Fibroblast of skin of left biceps (primary cell): ENCODE measurements at places on chromosomes 7 and 10.

DNA sequence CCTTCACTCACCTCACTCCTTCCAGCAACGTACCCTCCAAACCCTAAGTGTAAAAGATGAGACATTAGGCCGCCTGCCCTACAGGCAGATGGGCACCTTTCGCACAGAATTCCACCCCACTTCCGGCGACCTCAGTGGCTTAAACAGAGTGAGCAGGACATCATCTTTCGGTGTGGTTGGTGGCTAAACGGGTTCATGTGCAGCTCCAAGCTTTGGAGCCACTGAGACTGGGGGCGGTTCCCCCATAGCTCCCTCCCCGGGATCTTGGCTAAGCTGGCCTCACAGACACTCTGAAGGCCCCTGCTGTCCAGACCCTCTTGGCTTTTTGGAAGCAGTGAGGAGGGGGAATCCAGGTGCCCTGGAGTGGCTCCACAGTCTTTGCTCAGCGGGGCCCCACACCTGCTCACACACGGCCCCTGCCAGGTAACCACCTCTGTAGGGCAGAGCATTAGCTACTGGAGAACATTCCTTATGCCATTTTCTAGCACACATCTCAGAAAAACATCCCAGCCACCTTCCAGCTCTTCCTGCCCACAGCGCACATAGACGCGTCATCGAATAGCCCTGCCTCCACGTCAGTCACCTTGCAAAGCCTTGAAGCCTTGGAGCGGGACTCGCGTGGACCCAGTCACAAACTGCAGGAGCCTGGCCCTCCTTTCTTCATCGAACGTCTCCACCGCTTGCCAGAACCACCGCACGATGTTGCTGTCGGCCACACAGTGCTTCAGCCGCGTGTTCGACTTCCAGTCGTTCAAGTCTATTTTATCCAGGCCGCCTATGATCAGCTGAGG, 108.8 kb downstream of the SMURF1 start:
- DNase-seq = no peak

GRCh38 chr7:83739527-83739926, 90.6 kb upstream of the SEMA3E start:
- no peak for DNase-seq

DNA sequence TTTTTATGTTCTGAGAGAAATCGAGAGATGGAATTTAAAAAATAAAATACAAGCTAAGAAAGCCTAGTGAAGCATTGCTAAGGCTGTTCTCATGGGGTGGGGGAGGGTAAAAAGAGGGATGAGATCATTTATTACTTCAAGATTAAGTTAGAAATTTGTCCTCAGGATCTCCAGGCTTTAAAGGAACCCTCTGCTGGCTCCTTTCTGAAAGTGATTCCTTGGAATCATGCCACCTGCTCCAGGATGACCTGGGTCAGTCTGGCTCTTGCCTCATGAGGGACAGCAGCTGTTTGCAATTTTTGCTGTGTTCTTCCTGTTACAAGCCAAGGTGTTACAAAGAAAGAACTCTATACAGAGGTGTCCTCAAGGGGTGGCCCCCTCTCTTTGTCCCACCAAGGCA, 69.8 kb downstream of the CDK1 start:
- DNase-seq = no peak

DNA sequence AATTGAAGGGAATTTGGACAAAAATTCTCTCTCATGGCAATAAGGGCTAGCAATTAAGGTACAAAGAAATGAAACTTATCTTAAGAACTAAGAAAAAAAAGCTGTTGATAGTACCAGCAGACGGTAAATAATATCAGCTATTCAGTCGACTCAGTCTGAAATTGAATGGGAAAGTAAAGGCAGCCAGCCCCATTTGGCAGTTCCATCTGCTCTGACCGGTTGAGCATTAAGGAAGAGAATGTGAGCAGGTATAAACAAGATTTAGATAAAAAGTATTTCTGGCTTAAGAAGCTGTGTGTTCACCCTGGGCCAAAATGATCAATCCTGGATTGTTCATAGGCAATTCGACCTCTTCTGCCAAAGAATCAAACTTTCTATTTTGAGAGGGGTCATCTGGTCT, 154.6 kb upstream of the NPVF start:
- no peak for DNase-seq

- DNase-seq = no peak
Observed at GRCh38 chr7:139427029-139427420, 56.4 kb downstream of the KLRG2 start.

GRCh38 chr7:36651404-36651803, 72.9 kb downstream of the AOAH start:
- DNase-seq = peak; percentile 36

GRCh38 chr7:102258749-102259107, 27.9 kb upstream of the SH2B2 start:
- no peak for DNase-seq

DNA sequence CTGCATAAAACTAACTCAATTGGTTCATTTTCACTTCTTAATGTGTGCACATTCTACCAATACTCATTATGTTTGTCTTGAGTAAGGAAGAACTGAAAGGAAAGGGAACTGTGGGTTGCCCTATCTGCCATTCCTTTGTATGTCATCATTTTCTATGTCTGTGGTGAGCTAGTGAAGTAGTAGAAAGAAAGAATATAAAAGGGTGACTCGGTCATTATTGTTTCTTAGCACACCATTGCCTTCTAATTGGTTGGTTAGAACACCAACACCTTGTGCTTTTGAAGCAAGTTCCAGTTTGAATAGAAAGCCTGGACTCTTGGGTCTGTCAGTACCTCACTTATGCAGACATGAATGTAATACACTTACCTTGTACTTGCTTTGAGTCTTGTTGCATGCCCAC, 64.3 kb upstream of the MDFIC start:
- no peak for DNase-seq

DNA sequence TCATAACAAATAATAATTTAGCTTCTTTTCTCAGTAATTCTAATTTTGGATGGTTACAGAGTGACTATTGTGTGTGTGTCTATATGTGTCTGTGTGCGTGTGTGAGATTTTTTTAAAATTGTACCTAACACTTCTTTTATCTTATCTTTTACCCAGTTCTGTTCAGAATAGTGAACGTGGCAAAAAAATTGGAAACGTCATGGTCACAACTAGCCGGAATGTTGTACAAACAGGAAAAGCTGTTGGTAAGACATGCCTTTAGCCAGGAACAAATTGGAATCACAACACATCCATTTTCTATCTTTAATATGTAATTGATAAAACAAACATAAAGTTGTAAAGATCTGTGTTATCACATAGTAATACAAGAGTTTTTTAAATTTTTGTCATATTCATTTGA, 85.4 kb downstream of the AVL9 start:
- DNase-seq = no peak

DNA sequence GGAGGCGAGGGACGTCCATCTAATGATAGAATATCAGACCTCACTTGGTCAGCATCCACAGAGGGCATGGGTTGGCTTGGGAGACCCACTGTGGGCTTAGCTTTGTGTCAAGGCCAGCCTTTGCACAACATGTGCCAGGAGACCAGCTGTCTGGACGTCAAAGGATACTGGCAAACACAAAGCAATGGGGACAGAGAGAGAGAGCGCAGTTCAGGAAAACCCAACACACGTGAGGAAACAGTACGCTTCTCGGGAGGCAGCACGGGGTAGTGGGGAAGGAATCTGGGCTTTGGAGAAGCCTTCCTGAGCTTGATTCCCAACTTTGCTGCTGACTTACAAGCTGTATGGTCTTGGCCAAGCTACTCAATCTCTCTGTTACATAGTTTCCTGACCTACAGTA, 14.7 kb downstream of the PRLHR start:
- no peak for DNase-seq

DNA sequence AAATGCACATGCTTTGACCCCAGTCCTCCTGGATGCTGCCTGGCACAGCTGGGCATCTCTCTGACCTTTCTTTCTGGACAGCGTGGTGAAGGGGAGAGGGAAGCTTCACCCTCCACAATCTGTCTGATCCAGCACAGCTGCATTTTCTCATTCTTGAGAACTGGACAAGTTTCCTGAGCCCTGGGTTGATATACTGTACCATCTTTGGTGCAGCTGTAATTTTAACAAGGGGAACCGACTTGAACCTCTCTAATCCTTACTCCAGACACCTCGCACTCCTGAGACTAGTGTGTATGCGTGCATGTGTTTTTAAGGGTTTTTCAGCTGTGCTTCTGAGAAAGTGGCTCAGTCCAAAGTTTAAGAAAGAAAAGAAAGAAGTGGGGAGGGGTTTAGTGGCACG, 655.7 kb downstream of the INHBA start:
- DNase-seq = no peak

DNA sequence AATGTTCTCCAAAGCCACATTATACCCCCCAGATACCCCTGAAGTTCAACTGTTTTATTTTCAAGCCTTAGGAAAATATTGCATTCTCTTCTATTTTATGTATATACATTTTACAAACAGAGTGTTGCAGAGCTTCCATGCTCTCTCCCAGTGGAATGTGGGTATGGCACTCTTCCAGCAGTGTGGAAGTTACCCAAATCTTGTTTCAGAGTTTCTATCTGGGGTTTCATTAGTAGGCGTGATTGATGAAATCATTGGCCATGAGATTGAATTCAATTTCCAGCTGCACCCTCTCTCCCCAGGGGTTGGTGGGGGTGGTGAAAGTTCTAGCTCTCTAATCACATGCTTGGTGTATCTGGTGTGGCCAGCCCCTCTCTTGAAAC, 350.4 kb downstream of the RPS24 start:
- peak; percentile 35 for DNase-seq

DNA sequence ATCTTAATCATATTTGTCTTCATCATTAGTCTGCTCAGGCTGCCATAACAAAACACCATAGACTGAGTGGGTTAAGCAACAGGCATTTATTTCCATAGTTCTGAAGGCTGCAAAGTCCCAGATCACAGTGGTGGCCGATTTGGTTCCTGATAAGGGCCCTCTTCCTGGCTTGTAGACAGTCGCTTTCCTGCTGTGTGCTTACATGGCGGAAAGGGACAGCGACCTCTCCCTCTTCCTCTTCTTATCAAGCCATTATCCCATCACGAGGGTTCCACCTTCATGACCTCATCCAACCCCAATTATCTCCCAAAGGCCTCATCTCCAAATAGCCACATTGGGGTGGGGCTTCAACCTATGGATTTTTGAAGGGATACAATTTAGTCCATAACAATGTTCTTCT, 84.0 kb downstream of the LYZL1 start:
- no peak for DNase-seq

- DNase-seq = no peak
Observed at GRCh38 chr10:77582710-77583115, 54.9 kb downstream of the KCNMA1 start.

DNA sequence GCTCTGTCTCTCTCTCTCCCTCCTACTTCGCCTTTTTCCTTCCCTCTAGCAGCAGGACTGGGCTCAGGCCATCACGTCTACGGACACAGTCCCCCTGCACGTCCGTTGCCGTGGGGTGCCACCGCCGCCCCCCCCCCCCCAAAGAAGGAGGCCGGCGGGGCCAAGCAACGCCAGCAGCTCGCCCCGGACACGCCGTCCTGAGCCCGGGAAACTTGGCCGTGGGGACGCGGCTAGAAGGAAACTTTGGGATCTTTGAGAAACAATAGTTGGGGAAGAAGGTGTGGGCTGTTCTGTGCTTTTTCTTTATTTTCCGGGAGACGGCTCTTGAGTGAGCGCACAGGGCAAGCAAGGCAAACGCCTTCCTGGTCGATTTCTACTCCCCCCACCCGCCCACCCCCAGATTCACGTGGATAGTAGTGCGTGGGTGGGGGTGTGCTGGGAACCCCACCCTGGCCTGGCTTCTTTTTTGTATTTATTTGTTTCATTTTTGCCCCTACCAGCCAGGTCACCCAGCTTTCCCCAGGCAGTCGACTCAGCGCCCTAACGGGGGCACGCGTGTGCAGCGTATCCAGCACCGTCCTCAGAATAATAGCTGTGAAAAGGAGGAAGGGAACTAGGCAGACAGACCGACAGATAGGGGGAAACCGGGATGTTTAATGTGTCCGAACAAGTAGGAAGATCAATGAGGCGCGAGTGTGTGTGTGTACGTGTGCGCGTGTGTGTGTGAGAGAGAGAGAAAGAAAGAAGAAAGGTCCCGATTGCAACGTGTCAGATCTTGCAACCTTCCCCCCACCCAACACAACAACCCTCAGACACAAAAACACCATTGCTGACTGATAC, 1.4 kb downstream of the MXI1 start:
- DNase-seq = peak; percentile 21

- DNase-seq = no peak
Observed at GRCh38 chr10:15259136-15259535, 90.6 kb upstream of the NMT2 start.

DNA sequence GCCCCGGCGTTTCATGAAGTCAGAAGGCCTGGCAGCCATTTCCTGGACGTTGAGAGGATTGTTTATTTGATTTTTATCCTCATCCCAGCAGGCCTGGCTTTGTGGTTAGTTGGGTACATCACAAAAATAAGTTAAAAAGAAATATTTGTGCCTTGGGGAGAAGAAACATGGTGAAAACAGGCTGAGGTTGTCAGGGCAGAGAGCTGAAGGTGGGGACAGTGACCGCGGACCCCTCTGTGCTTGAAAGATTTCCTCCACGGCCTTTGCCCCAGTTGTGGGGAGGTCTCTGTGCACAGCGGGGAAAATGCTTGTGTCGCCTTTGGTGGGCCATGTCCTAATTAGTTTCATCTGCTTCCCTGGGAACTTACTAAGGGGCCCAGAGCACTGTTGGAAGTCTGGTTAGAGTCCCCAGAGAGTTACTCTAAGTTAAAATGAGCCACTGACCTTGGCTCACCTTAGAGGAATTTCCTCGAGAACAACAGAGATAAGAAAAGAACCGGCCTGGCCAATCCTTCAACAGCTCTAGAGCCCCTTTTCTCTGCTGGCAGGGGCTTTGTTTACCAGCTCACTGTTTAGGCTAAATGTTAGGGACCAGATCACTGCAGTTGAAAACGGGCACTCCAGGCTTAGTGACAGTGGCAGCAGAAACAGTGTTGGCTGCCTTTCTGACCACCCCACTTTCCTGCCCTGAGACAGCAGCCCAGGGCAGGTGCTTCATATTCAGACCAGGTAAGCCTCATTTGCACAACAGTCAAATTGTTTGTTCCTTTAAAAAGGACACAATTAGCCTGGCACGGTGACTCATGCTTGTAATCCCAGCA, 37.9 kb downstream of the CRCP start:
- no peak for DNase-seq

DNA sequence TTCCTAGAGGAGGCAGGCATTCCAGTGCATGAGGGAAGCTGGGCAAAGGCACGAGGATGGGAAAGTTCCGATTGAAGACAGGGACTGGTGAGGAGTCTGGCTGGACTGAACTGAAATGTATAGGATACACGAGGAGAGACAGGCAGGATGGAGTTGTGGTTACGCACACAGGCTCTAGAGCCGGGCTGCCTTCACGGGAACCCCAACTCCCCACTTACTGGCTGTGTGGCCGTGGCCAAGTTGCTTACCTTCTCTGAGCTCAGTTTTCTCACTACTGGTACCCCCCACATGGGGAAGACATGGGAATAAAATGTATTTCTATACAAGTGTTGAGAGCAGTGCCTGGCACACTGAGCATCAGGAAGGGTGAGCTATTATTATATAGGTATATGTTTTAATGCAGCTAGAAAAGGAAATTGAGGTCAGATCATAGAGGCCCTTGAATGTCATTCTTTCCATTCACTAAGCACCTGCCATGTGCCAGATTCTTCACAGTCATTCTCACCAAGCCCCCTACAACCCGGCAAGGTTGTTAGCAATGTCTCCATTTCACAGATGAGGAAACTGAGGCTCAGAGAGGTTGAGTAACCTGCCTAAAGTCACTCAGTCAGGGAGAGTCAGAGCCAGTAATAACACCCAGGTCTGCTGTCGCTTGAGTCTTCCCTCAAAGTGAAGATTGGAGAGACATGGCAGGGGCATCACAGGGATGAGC, 9.7 kb downstream of the CHST3 start:
- DNase-seq = no peak

GRCh38 chr10:33723181-33723580, 388.7 kb upstream of the NRP1 start:
- DNase-seq = no peak
